ENCODE measurements at places on chromosomes 3 and 15.

- no peak for DNase-seq
These were observed 4.3 kb downstream of the GNAT1 start for GRCh38 chr3:50195501-50196252.

DNA sequence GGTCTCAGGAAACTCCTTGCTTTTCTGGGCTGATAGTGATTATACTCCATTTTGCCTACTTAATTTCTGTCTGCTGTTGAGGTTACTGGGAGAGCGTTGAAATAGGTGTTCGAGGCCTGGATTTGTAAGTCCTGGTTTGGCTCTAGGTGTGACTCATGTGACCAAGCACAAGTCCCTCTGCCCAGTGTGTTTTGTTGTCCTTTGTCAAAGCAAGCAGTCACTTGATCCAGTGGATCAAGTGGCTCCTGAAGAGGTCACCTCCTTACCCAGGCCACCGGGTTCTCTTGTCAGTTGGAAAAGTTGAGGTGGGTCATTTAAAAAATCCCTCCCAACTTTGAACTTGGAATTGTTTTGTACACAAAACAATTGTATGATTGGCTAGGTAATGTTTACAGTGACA, 70.0 kb downstream of the LPP start:
- DNase-seq: no peak

DNA sequence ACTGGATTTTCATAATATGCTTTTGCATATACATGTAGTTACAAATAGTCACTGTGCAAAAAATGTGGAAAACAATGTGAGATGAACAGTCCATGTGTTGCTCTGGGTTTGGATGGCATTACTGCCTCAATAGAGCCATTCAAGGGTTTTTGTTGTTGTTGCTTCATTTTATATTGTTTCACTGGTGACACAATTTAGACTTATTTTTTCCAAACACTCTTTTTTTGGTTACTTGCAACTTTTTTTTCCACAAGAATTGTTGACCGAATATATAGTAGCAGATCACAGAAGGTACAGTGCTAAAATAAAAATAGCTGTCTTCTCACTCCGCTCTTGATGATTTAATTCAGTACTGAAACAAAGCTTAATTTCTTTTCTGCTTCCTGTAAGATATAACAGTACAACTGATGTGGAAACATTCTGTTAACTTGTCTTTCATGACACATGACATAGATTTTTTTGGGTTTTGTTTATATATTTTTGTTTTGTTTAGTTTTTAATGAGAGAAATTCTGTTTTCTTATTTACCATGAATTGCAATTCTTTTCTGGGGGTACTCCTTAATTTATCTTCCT, 618.6 kb downstream of the NAALADL2 start:
- DNase-seq: no peak

DNA sequence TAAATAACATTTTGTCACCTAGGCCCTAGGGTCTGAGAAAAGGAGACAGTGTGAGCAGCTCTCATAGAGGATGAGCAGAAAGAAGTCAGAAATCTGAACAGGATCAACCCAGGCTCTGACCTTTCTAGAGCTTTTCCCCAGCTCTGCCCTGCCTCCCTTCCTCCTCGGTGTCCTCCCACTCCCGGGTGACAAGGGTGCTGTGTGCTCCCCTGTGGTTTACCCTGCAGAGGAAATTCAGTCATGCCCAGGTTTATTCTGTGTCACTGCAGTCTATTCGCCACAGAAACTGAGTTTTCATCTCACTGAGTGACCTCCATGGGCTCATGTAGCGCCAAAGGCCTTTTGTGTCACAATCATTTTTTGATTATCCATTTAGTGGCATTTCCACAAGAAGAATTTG, 76.6 kb downstream of the IL12A start:
- DNase-seq: no peak

DNA sequence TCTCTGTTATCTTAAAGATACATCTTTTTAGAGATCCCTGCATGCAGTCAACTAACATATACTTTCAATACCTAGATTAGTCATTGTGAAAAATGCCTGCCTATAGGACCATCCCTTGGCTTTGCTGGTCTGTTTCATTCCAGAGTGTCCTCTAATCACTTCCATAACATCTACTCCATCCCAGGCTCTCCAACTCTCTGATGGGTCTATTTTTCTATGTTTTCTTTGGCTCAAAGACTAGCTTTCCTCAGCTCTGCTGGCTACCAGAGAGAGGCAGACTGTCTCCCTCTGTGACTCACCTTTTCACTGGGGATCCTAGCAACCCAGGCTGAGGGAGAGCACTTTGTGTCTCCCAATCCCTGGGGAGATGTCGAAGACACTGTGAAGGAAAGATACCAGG, 547.7 kb upstream of the MCTP2 start:
- no peak for DNase-seq

GRCh38 chr3:195046441-195046840, 224.5 kb downstream of the XXYLT1 start:
- DNase-seq: no peak

DNA sequence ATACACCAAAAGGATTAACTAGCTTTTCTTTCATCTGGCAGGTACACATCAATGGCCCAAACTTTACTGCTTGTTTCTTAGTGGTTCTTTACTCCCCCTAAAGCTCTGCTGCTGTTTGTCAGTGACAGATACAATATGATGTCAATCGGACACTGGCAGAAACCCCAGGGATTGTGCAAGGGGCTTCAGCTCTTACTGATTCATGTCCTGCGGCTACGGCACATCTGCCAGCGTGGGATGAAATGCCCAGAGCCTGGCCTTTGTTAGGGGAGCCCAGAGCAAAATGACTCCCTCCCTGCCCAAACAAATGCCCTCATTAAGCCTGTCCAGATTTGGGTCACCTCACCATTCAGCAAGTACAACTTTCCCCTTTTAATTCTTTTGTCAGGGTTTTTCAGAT, 28.3 kb downstream of the SRP14 start:
- peak; percentile 37 for DNase-seq

DNA sequence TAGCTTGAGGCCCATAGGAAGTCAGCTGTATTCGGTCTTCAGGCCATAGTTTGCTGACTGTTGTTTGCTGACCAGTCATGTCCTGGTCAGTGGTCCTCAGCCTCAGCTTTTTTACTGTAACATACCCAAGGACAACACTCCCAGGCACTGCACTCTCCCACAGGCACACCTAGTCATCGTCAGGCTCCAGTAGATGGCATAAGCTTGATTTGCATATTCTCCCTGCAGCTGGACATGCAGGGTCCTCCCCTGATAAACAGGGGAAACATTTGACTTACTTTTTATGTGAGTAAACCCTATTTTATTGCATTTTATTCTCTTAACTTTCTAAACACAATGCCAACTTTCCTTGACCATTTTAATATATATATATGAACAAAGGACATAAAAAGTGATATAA, 22.9 kb downstream of the ARHGEF3 start:
- no peak for DNase-seq

DNA sequence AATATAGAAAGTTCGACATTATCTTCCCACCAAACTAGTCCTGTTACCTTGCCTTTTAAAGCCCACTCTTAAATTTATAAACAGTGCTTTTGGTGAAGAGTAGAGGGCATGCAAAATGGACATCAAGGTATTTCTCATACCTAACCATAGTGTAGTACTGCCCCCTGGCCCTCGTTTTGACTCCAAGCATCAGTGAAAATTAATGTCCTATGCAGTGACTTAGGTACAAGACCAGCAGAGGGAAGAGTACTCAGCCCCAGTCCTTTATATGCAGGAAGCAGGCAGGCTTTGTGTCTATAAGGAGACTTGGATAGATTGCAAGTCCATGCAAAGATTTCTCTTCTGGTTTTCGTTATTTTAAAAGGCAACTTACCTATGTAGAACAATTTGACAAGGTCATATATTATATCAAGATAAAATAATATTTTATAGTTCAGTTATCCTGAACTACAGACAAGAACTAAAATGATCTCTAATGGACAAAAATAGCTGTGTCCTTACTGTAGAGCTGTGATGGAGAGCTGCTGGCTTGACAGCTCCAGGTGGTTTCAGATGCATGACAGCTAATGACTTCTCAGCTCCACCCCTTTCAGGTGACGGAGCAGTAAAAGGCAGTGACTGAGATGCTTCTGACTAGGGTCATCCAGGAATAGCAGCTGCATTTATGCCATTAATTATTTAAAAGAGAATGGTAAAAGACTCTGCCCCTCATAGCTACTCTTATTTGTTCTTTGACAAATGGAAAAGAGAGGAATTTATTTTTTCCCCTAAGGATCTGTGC, 646.1 kb downstream of the SQOR start:
- DNase-seq: peak; percentile 23

- no peak for DNase-seq
These were observed 73.9 kb downstream of the TRIM69 start for GRCh38 chr15:44810237-44810636.

- no peak for DNase-seq
These were observed 78.7 kb upstream of the CGNL1 start for GRCh38 chr15:57297630-57298029.

DNA sequence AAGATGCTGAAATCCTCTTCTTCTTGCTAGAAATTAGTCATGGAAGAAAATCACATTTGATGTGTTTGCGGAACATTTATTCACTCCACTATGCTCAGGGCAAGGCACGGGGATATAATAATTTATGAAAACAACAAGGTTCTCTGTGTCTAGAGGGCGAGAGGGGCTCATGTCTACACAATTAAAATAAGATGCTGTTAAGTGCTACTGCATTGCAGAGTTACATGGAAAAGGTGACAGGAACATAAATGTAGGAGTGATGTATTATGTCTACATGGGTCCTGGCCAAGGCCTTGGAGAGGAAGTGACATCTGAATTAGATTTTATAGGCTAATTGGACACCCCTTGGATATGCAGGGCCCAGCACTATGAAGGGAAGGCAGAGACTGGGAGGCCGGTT, 96.1 kb downstream of the SV2B start:
- DNase-seq: no peak

GRCh38 chr3:121659586-121659985, 1.1 kb downstream of the HCLS1 start:
- DNase-seq: no peak

- no peak for DNase-seq
These were observed 83.5 kb downstream of the IGF1R start for GRCh38 chr15:98731712-98732450.

GRCh38 chr3:115822579-115822978, 199.3 kb downstream of the GAP43 start:
- no peak for DNase-seq

GRCh38 chr3:19226479-19226878, 78.2 kb downstream of the KCNH8 start:
- DNase-seq: no peak

DNA sequence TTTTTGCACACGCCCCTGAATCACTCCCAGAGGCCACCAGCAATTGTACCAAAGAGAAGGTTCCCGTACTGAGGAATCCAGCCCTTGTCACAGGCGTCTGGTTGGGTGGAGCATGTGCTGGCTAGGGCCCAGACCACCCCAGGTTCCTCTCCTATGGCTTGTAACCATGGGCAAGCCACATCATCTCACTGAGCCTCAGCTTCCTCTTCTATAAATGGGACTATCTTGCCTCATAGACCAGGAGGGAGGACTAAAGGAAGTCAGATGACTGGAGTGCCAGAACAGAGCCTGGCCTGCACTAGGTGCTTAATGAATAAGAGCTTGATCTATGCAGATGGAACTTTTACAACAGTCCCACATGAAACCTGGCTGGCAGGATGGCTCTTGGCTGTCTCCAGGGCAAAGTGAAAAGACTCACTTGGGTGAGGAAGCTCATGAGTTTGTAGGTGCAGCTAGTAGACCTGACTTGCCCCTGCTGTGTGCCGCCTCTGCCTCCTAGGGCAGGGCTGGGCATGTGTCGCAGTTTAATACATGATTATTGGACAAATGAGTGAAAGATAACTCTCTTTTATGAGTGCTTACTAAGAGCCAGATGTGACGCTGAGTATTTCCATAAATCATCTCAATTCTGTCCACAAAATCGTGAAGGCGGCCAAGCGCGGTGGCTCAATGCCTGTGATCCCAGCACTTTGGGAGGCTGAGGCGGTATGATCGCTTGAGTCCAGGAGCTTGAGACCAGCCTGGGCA, 29.3 kb downstream of the CTSH start:
- no peak for DNase-seq

- no peak for DNase-seq
These were observed 130.6 kb downstream of the CCNL1 start for GRCh38 chr3:157029365-157029790.

DNA sequence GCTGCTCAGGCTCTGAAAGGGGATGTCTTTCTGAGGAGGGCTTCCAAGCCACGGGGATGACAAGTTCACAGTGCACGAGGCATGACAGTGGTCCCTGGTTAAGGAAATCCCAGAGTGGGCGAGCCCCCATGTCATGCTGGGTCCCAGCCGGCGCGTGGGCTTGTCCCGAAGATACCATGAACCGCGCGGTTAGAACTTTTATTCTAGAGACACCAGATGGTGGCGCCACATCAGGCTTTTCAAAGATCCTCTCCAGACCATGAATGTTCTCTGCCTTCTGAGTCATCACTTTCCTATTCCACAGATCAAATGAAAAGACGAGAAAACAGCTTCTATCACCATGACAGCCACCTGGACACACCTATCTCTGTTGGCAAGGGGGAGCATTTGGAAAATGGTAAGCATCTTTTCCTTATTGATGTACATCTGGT, 227.8 kb upstream of the LYSMD4 start:
- no peak for DNase-seq

GRCh38 chr3:74423867-74424266, 190.6 kb downstream of the CNTN3 start:
- DNase-seq: no peak

DNA sequence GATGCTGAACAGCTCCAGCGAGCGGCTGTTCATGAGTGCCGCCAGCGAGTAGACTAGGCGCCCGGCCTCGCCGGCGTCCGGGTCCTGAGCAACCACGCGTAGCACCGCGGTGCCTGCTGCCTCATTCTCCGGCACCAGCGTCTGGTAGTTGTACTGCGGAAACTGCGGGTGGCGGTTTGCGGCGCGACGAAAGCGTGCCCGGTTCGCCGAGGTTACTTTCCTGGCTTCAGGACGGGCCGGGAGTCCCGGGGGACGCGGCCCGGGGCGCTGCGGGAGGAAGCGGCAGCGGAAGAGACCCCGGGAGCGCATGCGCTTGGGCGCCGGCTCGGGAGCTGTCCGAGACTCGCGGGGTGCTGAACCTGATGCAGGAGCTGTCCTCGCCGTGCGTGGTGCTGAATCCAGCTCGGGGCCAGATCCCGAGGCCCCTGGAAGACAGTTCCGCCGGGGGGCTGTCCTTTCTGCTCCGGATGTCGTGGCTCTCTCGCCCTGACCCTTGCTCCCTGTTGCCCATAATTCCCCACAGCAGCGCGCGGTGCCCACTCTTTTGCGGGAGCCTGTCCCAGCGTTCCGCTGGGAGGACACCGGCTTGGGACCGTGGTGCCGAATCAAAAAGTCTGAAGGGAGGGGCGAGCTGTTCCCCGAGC, 1.1 kb downstream of the CELSR3 start:
- DNase-seq: no peak

DNA sequence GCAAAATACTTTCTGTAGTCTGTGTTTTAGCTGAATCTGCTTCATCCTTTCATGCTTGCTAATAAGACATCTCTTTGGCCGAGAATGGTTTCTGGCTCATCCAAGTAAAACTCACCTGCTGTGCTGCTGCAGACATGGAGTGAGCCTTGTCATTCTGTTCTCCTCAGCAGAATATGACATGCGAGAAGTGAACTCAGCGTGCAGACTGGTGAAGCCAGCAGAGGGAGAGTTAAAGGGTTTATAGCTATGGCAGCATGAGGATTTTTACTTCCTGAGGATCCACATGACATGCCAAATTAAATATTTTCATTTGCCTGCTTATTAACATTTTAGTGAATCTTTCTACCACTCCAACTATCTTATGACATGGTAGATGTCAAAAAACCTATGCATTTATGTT, 658.4 kb upstream of the NECTIN3 start:
- DNase-seq: no peak
